Stimulated activated CD4-positive, alpha-beta T cell treated with anti-CD3 and anti-CD28 coated beads, Interleukin-1b, Interleukin-23, amount 100 ng/mL, for 1 hour (primary cell): ENCODE measurements at places on chromosomes 7 and 10.

DNA sequence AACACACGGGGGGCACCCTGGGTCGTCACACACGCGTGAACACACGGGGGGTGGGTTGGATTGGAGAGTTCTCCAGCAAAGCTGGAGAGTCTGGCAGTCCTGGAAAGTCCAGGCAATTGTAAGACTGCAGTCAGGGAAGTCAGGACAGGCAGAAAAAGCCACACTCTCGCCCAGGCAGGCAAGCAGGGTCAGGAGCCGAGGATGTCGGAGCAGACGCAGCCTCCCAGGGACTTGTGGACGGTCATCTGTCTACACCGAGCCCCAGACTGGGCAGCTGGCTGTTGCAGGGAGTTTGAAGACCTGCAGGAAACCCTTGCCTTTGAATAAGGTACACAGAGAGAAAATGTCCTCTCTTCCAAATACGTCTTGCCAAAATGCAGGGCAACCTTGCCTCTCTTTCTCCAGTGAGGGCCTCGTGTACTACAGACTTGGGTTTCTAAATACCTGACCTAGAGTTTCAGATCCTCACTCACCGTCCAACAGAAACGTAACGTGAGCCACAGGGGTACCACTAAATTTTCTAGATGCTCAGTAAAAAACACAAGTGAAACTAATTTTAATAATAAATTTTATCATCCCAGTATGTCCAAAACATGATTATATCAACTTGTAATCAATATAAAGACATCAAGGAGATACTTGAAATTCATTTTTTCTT, 176.7 kb downstream of the ADARB2 start:
- DNase-seq, result no peak

- no peak for DNase-seq
Observed at GRCh38 chr10:4046030-4046429, 261.0 kb upstream of the KLF6 start.

GRCh38 chr10:63217120-63217605, 84.0 kb downstream of the NRBF2 start:
- DNase-seq, result no peak

DNA sequence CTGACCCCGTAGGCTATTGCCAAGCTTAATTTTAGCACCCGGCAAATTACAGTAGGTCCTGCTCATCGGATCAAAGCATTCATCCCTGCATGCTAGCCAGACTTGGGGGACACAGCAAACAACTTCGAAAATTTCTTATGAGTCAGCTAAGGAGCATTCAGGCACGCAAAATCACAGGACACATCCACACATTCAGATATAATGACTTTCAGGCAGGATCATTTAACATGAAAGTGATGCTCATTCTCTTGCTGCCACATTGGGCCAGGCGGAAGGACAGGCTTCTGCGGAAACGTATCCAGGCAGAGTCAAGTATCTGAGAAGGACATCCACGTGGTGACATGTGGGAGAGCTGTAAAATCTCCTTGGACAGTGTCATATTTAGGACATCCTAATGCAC, 474.0 kb upstream of the NRP1 start:
- no peak for DNase-seq

- DNase-seq, result no peak
Observed at GRCh38 chr7:130384841-130385599, 4.7 kb downstream of the CPA1 start.

DNA sequence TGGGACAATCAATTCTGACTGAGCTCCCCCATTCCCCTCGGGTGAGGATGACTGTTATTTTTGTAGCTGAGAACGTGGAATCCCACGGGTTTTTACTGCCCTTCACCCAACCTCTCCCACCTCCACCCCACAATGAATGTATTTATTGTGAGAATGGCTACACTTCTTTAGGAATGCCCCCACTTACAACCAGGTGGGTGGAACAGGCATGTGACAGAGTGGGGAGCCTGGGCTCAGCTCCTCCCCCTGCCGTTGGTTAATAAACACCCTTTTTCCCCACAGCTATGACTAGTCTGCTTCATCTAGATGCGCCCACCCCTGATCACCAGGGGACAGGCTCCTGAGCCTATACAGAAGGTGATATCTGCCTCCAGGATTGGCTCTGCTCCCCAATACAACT, 2.0 kb downstream of the MRPL43 start:
- DNase-seq, result no peak

DNA sequence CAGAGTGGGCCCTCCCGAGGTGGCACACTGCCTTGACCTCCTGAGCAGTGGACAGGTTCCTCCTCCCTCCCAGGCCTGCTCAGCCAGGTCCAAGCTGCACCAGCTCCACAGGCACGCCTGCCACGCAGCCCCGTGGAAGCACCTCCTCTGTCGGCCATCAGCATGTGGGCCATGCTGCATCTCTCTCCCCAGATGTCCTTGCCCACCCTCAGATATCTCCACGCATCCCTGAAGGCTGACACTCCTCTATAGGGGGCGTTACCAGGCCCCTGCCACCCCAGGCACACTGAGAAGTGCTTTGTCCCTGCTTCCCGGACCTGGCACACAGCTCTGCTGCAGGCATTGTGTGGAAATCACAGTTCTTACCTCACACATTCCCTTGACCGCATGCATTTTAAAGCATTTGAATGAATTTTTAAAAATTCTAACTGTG, 598.5 kb downstream of the SDK1 start:
- no peak for DNase-seq

DNA sequence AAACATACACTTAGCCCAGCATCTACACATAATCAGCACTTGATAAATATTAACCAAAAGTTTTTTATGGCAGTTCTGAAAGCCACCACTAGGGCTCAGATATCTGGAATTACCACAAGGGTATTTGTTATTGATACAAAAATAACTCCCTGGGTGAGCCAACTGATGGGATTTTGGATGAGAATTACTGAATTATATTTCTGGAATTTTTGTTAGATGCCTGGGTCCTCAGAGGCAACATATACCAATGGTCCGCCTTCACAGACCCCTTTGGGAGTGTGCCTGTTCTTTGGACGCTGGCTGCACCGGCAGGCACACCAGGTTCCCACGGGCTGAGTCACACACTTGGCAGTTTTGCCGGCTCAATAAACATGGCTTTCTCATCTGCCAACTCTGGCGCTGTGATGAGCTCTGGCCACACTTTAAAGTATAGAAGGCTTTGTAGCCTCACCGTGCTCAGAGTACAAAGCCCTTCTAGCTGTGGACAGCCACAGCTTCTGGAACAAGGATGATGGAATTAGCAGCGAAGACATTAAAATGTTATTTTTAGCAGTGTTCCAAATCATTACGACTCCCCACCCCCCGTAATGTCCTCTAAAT, 24.5 kb upstream of the EEPD1 start:
- DNase-seq, result no peak

GRCh38 chr7:3033581-3033980, 10.1 kb downstream of the CARD11 start:
- DNase-seq, result no peak

DNA sequence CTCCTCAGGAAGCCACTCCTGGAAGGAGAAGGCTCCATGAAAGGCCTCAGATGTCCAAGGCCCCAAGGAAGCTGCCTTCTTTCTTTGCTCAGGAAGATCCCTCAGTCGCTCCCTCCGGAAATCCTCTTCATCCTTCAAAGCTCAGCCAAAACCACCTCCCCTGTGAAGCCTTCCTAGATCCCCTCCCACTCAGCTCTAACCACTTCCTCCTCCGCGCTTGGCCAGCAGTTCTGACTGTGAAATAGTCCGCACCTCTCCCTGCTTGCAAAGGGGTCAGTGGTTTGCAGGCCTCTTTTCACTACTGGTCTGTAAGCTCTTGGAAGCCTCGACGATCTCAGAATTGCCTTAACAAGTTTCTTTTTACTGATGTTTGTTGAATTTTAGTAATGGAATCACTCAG, 23.9 kb downstream of the PYROXD2 start:
- no peak for DNase-seq

GRCh38 chr10:112687647-112688046, 240.6 kb downstream of the VTI1A start:
- DNase-seq, result no peak

GRCh38 chr7:67462781-67463191, 466.2 kb downstream of the TYW1 start:
- DNase-seq, result no peak

- no peak for DNase-seq
Observed at GRCh38 chr10:44673245-44673983, 237.7 kb upstream of the TMEM72 start.

- no peak for DNase-seq
Observed at GRCh38 chr10:28095791-28096378, 97.0 kb upstream of the ODAD2 start.

GRCh38 chr7:41439515-41439879, 263.4 kb downstream of the INHBA start:
- no peak for DNase-seq

DNA sequence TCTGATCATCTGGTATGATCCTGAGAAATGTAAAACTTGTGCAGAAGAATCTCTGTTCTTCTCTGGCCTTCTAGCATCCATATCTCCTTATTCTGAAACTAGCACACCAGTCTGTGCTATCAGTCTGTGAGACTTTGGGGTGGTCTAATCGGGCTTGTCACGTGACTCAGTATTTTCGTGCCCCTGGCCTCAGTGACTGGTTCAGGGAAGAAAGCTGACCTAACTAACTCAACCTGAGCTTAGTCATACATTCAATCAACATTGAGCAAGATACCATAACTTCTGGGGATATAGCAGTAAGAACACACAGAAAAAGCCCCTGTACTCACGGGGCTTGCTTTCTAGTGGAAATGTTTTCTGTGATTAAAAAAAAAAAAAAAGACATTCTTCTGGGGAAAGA, 109.3 kb downstream of the DKK1 start:
- DNase-seq, result no peak

GRCh38 chr10:8873310-8873709, 818.8 kb downstream of the GATA3 start:
- no peak for DNase-seq

DNA sequence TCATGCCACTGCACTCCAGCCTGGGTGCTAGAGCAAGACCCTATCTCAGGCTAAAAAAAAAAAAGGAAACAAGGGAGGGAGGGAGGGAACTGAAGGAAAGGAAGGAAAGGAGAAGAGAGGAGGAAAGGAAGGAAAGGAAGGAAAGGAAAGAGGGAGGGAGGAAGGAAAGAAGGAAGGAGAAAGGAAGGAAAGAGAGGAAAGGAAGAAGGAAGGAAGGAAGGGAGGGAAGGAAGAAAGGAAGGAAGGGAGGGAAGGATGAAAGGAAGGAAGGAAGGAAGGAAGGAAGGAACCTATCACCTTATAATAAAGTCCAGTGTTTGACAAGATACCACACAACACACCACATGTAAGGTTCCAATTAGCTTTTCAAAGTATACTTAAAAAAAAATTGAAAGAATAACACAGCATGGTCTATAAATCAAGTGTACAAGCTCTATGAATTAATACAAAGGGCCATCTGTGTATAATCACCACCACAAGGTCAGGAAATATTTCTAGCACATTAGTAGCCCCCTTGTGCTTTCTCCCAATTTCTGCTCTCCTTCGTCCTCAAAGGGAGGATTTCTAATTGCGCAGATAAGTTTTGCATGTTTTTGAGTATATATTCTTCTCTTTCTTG, 26.4 kb downstream of the RNF216 start:
- DNase-seq, result no peak

DNA sequence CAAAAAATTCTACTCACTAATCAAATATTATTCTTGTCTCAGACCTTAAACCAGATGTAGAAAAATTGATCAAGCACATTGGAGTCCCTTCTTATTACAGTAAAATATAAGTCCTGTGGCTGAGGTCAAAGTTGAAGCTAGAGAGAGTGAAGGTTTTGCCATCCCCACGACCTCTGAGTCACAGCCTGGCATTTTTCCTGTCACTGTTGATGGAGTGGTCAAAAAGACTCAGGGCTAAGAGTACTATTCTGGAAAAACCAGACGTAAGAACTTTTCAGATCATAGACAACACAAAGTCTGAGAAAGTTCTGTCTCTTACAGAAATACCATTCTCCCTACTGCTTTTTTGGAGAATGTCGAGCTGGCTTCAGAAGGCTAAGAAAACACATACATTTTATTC, 323.7 kb upstream of the ANKRD30A start:
- DNase-seq, result no peak

DNA sequence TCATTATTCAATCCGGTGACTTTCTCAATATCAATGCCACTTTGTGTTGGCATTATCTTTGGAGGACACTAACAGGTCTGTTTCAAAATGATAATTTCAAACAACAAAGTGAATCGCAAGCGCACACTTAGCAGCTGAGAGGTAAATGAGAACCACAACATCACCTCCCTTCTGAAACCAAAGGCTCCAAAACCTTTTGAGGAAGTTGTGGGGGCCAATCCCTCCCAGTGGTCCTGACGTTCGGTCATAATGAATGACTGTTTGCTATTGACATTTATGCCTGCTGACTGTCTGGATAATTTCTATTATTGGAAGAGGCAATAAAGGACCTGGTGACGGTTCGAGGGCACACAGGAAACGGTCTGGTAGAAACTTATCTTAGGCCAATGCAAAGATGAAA, 1.8 kb downstream of the ADARB2 start:
- no peak for DNase-seq
